ENCODE measurements at places on chromosomes 16 and 17. TPM values are rescaled to one million over a fixed set of nuclear protein-coding genes. Genes with fewer than 3 reads are reported as not detected.

GRCh38 chr17:1059131-1059795 lies 62.3 kb downstream of the TIMM22 start:
- H3K36me3 ChIP-seq = no peaks in the 10 kb centered on the region
- no peak for DNase-seq
- H3K4me3 ChIP-seq = no peak overlapping the region
- no peak overlapping the region for H3K27ac ChIP-seq
- H3K27me3 ChIP-seq = no peaks in the 10 kb centered on the region

- H3K4me3 ChIP-seq = no peak overlapping the region
- peaks cover 8% of the 10 kb centered on the region for H3K4me1 ChIP-seq
- no peaks in the 10 kb centered on the region for H3K27me3 ChIP-seq
Observed at GRCh38 chr16:83689385-83689831, 118.4 kb upstream of the HSBP1 start.

- H3K4me3 ChIP-seq = no peak overlapping the region
- H3K36me3 ChIP-seq = no peaks in the 10 kb centered on the region
- peak; percentile 25 for DNase-seq
- no peaks in the 10 kb centered on the region for H3K4me1 ChIP-seq
Observed at GRCh38 chr17:48310748-48311213, 119.2 kb downstream of the SKAP1 start.

- H3K27me3 ChIP-seq = no peaks in the 10 kb centered on the region
- H3K27ac ChIP-seq = peak overlapping the region; percentile 44
- peaks cover 80% of the 10 kb centered on the region for H3K36me3 ChIP-seq
- peak; percentile 82 for DNase-seq
- no peak overlapping the region for H3K4me3 ChIP-seq
Observed at GRCh38 chr16:88628512-88628974, 9.8 kb upstream of the IL17C start.

GRCh38 chr17:38417210-38417951 lies 10.9 kb upstream of the ARHGAP23 start:
- H3K27me3 ChIP-seq = peaks cover 21% of the 10 kb centered on the region
- peaks cover 11% of the 10 kb centered on the region for H3K4me1 ChIP-seq
- no peak for DNase-seq
- H3K36me3 ChIP-seq = no peaks in the 10 kb centered on the region
- H3K4me3 ChIP-seq = no peak overlapping the region

GRCh38 chr16:82792693-82793092 lies 165.9 kb downstream of the CDH13 start:
- H3K36me3 ChIP-seq = no peaks in the 10 kb centered on the region
- no peak overlapping the region for H3K4me3 ChIP-seq
- no peak for DNase-seq
- H3K4me1 ChIP-seq = no peaks in the 10 kb centered on the region
- H3K27me3 ChIP-seq = no peaks in the 10 kb centered on the region

DNA sequence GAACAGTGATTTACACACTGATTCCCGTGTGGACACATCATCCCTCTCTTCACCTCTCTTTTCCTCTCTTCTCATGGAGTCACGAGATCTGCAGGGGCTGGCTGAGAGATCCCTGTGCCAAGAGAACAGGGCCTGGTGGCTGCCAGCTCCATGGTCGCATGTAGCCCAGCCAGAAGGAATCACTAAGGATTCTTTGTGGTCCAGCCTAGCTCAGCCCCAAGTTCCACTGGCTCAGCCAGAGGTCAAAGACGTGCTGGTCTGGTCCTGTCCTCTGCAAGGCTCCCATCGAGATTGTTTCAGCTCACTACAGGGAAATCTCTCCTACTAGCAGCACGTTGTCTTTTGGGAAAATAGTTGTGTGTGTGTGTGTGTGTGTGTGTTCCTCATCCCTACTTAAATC lies 66.4 kb downstream of the NDEL1 start:
- H3K4me1 ChIP-seq = no peaks in the 10 kb centered on the region
- H3K27ac ChIP-seq = no peak overlapping the region
- DNase-seq = no peak
- no peaks in the 10 kb centered on the region for H3K36me3 ChIP-seq
- no peaks in the 10 kb centered on the region for H3K27me3 ChIP-seq

DNA sequence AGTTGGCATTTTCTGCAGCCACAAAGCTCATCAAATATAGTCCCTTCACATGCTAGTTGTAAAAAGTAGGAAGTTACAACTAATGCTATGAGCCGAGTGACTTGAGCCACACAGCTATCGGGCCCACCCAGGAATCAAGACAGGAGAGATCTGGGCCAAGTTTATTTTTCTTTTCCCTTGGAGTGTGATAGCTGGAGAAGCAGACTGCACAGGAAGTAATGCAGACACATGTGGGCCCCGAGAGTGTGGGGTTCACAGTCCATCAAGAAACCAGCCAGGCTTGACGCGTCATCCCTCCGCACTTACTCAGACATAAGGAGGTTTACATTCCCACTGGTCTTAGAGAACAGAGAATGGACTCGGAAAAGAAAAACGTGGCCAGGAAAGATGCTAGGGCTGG lies 403.1 kb upstream of the CDH11 start:
- no peak overlapping the region for H3K4me3 ChIP-seq
- H3K4me1 ChIP-seq = no peaks in the 10 kb centered on the region
- no peaks in the 10 kb centered on the region for H3K36me3 ChIP-seq
- no peak for DNase-seq

GRCh38 chr16:67563708-67564468 lies 1.6 kb downstream of the CTCF start:
- peak overlapping the region; percentile 86 for H3K4me3 ChIP-seq
- no peaks in the 10 kb centered on the region for H3K27me3 ChIP-seq
- no peaks in the 10 kb centered on the region for H3K36me3 ChIP-seq
- H3K27ac ChIP-seq = peak overlapping the region; percentile 100
- peaks cover 70% of the 10 kb centered on the region for H3K4me1 ChIP-seq

GRCh38 chr17:2795441-2796163 lies 636 bp upstream of the RAP1GAP2 start:
- H3K4me1 ChIP-seq = peaks cover 25% of the 10 kb centered on the region
- peak overlapping the region; percentile 50 for H3K4me3 ChIP-seq
- no peaks in the 10 kb centered on the region for H3K36me3 ChIP-seq
- H3K27ac ChIP-seq = peak overlapping the region; percentile 83

DNA sequence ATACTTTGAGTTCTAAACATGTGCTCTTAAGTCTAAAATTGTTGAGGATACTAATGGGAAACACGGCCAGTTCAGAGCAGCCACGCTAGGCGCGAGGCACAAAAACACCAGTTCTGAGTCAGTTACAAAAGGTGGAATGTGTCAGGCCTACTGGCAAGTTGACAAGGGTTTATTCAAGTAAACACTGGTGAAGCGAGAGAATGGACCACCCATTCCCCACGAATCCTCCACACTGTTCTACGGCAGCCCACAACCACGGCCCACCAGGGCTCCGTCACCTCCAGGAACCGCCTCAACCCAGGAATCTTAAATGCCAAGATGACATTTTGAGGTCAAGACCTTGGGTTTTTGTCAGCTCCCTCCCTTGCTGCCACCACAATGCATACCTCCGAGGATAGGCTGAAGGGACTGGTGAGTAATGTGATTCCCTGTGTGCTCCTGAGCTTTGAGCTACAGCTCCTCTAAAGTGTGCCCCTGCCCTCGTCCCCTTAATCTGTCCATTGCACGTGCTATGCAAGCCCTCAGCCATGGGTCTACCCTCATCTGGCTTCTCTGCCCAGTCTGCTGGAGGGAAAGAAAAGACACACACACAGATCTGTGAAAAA lies 28.5 kb upstream of the TRAP1 start:
- peaks cover 100% of the 10 kb centered on the region for H3K36me3 ChIP-seq
- no peak overlapping the region for H3K4me3 ChIP-seq
- DNase-seq = peak; percentile 38
- no peak overlapping the region for H3K27ac ChIP-seq
- H3K4me1 ChIP-seq = peaks cover 8% of the 10 kb centered on the region
- no peaks in the 10 kb centered on the region for H3K27me3 ChIP-seq

Gene STH
- total RNA-seq = not detected

Gene C16orf92
- not detected for total RNA-seq

Gene EMC6
- total RNA-seq = 9.8 TPM

Gene KRT9
- not detected for total RNA-seq

Gene TOM1L1
- 14.3 TPM for total RNA-seq

Gene NRN1L
- total RNA-seq = not detected

Gene ARHGAP27
- 142 TPM for total RNA-seq

Gene CORO6
- total RNA-seq = 4.1 TPM

Gene SLC5A10
- total RNA-seq = not detected

Gene ASPHD1
- not detected for total RNA-seq

Gene MYH1
- total RNA-seq = not detected
